ENCODE measurements at places on chromosomes 5 and 9.

DNA sequence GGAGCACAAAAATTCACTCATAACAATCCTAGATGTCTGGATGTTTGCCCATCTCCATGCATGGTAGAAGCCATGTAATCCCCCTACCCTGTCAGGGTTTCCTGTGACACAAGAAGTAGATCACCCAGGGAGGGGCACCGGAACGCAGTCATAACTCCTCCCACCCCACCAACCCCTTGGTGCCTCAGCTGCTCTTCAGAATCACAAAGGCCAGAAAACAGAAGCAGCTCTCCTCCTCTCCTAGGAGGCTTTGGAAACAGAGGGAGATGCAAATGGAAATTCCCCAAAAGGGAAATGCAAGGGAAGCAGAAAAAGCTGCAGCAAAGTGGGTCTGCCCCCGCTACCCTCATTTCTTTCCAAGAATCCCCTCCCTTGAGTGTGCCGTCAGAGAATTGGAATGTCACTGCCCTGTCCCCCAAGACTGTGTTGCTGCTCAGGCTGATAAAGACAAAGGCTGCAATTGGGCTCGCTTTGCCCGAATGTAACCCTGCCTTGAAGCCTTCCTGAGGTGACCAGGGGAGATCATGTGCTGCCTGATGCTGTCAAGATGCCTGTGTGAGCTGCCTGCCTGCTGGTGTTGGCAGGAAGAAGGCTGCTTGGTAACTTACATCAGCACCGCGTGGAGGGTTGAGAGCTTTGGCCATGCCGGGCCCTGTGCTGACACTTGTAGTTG lies 65.5 kb upstream of the ABCA1 start:
- no peak for DNase-seq

DNA sequence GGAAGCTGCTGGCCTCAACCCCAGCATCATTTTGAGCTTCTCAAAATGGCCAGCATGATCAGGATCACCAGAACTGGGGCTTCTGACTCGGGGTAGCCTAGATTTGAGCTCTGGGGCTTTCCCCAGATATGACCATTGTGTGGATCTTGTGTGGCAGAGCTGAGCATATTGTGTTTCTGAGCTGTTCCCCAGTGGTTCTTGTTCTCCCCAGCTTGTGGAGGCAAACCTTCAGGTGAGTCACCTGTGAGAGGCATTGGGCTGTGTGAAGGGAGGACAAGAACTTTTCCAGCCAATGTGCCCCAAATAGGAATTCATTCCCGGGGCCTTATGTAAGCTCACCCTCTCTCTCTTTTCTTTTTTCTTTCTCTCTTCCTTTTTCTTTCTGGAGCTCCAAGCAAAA lies 80.7 kb upstream of the PITX1 start:
- DNase-seq = no peak

DNA sequence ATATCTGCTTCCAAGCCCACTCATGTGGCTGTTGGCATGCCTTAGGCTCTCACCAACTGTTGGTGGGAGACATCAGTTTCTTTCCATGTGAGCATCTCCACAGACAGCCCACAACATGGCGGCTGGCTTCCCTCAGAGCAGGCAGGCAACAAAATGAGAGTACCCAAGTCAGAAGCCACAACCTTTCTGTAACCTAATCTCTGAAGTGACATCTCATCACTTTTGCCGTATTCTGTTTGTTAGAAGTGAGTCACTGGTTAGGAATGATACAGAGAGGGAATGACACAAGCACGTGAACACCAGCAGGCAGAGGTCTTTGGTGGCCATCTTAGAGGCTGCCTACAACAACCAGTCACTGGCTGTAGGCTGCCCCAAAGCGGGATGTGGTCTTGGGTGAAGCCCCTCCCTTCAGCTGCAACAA lies 88.6 kb upstream of the RASGRF2 start:
- DNase-seq = no peak

DNA sequence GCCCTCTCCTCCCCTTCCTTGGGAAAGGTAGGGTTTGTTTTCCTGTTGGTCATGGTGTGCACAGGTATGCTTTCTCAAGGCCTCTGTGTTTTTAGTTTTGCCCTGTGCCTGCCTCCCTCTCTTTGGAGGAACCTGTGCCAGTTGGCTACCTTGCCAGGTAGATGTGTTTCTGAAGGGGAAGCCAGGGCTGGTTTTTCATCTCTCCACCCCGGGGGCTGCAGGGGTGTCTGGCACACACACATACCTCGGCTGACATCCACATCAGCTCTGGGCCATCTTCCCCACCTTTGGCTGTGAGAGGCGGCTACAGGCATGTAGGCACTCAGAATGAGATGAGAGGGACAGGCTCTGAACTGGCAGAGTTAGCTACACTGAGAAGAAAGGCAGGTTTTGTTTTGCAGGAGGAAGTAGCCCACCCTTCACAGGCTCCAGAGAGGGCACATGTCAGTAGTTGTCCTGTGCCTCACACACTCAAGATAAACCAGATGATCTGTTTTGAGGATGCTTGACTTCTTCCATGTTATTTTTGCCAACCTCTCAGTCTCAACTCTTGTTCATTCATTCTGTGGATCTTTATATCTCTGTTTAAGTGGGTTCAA lies 9.7 kb downstream of the RGMB start:
- DNase-seq = no peak

GRCh38 chr5:31516802-31517201 lies 15.1 kb downstream of the DROSHA start:
- DNase-seq = no peak

Data from NCI-H524 treated with DMSO at 0.1 percent for 48 hours (cell line).